HuH-7 (cell line): ENCODE measurements at places on chromosomes 1 and 21.
A peak's percentile ranks its signal among the peaks of the same experiment; 100 is the strongest.

- DNase-seq: peak; percentile 22
Measured at GRCh38 chr1:18575620-18576019, 55.0 kb upstream of the PAX7 start.

DNA sequence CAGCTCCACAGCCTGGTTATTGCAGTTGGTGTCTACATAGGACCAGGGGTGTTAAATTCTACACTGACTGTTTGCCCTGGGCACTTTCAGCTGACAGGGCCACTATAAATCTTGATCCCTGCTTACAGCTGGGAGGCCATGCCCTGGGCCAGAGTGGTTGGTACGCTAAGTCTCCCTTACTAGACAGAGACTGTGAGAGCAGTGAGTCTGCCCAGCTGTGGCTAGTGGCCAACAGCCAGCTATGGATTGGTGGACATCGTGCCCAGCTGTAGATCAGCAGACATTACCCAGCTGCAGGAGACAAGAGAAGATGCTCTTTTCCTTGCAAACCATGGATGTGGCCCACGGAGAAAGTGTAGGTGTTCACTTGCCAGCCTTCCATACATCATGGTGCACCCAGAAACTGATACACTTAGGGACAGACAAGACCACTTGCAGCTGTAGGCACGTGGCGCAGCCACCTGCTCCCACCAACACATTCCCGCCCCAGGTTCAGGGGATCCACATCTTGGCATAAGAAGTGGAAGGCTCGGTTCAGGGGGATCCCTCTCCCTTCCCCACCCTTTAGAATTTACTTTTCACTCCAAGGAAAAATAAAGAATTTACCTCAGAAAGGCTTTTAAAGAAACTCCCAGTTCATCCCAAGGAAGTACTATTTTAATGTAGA lies 16.4 kb upstream of the PAX7 start:
- DNase-seq: no peak

DNA sequence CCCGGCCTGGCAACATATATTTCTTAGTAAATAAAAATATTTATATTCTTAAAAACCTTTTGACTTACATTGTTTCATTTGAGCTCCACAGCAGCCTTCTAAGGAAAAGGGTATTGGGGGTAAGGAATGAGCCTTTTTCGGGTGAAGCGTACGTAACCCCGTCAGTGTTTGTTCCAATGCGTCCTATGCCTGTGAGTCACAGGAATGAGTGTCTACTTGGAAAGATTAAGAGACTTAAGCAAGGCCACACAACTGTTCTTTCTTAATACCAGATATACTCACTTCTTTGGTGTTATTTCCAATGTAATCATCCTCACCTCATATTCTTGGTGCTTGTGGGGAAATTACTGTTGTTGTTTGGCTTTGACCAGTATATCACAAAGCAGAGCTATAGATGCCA lies 22.7 kb downstream of the WDTC1 start:
- DNase-seq: no peak

GRCh38 chr1:211258310-211258755 lies 833 bp upstream of the RCOR3 start:
- DNase-seq: peak; percentile 59

- no peak for DNase-seq
Measured at GRCh38 chr1:23824711-23825075, 536 bp downstream of the HMGCL start.

DNA sequence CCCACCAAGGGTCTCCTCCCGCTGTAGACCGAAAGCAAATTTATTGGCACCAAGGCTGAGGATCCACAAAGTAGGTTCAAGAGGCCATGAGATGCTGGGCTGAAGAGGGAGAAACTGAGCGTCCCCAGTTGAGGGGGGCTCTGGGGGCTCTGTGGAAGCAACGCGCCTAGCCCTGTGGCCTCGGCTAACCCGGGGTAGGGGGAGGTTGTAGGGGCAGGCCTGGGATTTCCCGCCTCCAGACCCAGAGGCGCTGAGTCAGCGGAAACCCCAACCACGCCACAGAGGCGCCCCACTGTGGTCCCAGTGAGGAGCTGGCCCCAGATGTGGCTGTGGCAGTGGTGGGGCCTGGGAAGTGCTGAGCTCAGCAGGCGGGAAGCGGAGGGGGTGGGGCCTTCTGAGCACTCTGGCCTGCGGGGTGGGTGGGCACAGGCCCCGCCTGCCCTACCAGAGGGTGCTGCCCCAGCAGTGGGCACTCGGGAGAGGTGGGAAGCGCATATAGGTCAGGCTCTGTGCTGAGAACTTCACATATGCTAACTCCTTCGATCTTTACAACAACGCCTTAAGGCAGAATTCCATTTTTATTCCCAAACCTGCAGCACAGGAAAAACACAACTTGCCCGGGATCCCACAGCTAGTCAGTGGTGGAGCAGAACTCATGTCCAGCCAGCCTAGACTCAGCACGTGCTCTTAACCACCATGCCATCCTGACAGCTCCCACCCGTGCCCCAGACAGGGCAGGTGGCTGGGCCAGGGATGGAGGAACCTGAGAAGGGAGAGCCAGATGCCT lies 1.5 kb upstream of the COL16A1 start:
- peak; percentile 66 for DNase-seq

GRCh38 chr1:13543451-13544220 lies 29.8 kb upstream of the LRRC38 start:
- DNase-seq: no peak

DNA sequence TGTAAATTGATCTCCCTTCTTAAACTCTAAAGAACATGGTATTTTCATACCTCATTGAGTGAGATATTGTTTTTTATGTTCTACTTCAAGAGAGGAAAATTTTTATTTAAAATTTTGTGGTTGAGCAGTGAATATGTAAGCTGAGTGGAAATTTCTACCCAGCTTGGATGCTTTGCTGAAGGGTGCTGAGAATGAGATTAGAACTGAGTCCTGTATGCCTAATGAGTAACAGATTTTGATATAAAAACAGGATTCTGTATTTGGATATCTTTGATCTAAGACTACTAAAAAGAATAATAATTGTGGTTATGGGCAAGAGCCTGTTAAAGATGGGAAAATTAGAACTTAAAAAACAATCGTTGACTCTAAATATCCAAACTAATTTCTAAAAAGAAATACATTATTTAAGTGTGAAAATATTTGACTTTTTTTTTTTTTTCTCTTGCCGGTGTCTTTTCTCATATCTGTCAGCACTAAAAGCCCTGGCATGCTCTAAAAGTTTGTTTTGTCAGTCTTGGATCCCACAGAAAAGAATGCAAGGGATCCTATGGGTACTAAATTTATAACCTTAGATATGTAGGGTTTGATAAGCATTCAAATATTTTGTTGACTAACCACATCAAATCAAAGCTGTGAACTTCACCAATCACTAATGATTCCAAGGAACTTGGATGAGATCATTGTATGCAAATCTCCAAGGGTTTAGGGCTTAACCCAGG lies 652.3 kb downstream of the PTPRC start:
- DNase-seq: no peak

GRCh38 chr1:113812661-113813135 lies 422 bp upstream of the RSBN1 start:
- peak; percentile 26 for DNase-seq

DNA sequence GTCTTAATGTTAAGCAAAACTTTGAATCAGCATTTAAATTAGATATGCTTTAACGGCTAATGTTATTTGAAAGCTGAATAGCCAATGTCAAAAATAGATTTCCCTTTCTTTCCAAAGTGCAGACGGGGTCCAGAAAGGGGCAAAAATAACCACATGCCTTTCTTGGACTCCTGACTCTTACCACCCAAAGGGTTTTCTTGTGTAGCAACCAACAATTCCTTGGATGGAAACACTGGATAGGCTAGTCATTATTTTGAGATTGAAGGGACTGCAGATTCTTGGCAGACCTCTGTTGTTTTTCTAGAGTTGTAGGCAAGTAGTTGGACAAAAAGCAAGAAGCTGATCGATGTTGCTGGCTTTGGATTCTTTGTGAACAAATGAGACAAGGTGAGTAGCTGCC lies 107.0 kb downstream of the MRPS6 start:
- DNase-seq: no peak

DNA sequence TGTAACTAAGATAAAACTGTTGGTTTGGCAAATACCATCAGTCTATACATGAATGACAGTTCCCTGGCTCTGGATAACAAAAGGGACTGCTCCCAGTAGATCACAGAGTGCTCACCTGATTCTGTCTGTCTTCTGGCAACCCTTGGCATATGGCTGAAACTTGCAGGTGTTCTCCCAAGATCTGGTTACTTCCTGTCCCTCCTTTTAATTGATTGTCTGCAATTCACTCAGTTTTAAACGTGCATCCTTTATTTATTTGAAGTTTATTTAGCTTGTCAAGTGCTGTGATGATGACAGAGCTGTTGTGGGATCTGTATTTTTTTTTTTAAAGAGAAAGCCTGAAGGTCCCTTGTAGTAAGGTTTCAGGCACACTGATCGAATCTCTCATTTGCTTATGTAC lies 3.4 kb downstream of the KCNA3 start:
- no peak for DNase-seq

DNA sequence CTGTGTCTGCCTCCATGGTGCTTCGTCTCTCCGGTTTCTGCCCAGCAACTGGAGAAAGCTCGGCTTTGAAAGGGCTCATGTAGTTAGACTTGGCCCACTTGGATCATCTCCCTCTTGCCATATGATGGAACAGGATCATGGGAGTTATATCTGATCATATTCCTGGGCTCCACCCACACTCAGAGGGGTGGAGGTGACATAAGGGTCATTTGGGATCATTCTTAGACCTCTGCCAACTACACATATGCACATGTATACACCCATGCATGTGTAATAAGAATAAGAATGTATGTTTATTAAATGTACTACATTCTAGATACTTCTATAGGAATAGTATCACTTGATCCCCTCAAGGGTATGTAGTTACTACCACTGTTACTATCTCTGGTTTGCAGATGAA lies 74.1 kb upstream of the WNT4 start:
- DNase-seq: no peak

DNA sequence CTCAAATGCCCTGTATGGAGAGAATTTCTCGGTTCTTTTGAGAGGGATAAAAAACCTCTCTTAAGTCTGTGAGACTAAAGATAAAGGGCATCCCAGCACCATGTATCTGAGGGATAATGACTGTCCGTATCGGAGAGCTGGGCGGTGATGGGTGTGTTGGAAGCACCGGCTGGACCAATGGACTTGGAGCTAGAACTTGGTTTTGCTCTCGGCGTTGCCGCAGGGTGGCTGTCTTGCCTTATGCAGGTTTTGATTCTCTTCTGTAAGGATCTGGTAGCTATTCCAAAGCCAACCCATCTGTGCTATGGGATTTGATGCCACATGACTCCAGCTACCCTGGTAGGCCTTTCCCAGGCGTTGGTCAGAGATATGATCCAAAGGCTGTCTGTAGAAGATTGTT lies 348.8 kb downstream of the KIF26B start:
- DNase-seq: no peak

GRCh38 chr1:7526867-7527732 lies 244.0 kb upstream of the VAMP3 start:
- no peak for DNase-seq

DNA sequence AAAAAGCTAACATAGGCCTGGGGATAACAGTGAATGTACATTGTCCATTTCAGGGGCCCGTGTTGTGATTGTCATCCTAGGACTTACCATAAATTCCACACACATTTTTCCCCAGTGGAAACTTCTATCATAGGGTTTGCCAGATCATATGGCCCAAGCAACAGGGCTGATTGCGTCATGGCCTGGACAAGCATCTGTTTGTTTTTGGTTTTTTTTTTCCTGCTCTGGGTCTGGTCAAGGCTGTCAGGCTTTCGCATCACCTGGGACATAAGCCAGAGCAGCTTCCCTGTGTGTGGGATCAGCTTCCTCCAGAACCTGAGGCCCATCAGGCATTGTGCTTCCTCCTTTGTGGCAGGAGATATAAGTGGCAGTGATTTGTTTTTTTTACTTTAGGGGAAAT lies 598.5 kb upstream of the USP24 start:
- DNase-seq: peak; percentile 22

DNA sequence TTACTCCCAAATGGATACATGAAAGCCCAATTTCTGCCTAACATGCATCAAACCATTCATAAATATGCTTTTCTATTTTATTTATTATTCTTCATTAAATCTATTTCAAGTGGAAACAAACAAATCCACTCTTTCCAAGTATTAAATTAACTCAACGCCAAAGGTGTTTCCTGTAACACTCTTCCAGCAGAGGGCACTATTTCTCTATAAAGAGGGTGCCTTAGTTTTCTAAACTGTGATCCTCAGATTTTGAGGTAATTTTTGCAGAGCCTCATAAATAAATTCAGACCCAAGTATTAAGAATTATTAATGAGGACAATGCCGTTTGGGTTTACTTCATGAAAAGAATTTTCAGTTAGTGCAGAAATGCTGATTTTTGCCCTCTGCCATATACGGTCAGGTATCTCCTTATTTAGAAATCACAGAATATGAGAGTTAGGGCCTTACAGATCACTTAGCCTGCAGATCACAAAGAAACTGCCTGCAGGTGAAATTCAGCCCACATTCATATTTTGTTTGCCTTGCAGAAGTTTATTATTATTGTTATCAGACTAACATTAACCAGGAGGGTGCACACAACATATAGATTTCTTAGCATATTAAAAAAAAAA lies 40.1 kb upstream of the MYSM1 start:
- peak; percentile 26 for DNase-seq

DNA sequence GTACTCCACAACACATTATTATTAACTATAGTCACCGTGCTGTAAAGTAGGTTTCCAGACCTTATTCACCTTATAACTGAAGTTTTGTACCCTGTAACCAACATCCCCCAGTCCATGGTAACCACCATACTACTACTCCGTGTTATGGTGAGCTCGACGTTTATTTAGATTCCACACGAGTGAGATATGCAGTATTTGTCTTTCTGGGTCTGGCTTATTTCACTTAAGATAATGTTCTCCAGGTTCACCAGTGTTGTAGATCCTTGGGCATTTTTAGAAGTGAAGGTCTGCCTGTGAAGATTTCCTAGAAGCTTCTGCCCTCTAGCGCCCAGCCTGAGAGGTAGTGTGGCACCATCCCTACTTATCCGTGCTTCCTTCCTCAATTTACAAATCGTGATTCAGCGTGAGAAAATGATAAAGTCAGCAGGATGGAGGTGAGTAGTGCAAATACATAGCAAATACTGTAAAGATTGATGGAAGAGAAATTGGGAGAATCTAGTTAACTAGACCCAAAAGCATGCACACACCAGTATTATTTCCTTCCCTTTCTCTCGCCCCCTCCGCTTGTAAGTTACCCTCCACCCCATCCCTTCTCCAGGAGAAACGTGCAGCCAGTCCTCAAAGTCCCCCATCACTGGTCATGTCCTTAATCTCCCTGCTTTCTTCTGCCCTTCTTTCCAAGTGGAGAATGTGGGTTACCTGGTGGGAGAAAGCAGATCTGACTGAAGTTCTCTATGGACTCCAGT lies 36.0 kb upstream of the DISC1 start:
- peak; percentile 40 for DNase-seq

- no peak for DNase-seq
Measured at GRCh38 chr21:17821121-17821520, 2.0 kb upstream of the C21orf91 start.

GRCh38 chr1:163056831-163057230 lies 12.3 kb upstream of the RGS4 start:
- DNase-seq: no peak

DNA sequence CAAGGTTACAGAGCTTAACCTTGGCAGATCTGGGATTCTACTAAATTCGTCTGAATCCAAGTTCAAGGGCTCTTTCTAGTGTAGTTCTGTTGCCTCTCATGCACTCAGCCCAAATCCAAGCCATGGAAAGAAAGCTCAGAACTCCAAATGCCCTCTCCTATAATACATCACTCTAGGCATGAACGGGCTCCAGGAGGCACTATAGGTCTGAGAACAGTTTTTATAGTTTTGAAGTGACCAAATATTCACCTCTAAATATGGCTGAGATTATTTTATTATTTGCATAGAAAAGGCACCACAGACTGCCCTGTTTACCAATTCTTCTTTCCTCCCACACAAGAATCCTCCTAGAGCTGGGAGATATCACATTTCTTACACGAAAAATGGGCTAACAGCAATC lies 327.9 kb upstream of the BEND5 start:
- DNase-seq: no peak
